Upper lobe of left lung (tissue), 6 donors: ENCODE measurements at places on chromosomes 2 and 18. TPM values are rescaled to one million over a fixed set of nuclear protein-coding genes. Genes with fewer than 3 reads are reported as not detected.

GRCh38 chr2:98478907-98479306, 34.2 kb downstream of the INPP4A start:
- no peak for DNase-seq

DNA sequence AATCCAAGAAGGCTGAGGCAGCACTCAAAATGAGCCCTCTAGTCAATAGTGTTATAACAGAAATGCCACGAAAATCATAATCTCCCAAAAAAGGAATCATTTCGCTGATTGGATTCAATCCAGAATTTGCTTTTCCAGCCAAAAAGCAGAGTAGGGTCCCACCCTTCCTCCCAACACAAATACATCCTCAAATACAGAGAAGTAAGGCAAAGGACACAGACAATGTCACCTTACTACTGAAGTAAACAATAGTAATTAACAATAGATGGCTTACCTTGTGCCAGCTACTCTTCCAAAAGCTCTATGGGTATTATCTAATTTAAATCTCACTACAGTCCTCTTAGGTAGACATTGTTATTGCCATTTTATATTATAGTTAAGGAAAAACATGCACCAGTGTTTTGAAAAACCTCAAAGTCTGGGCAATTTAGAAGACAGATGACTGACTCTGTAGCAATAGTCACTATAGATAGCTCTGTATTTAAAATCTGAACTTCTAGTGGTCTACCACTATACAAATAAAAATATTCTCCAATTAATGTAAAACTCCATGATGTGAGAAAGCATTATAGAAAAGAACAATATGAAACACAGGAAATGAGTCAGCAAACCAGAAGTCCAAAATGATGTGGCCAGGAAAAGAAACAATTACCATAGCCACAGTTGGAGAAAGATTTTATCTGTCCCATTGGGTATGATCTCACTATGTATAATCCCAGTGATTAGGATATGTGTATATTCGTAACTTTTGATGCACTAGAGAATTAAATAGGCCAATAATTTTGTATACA, 305.0 kb upstream of the ERBB4 start:
- no peak for DNase-seq

GRCh38 chr2:11168488-11168887, 13.2 kb downstream of the SLC66A3 start:
- DNase-seq, result no peak

GRCh38 chr18:23324861-23325260, 128.2 kb upstream of the RIOK3 start:
- DNase-seq, result no peak

Gene METTL8
- total RNA-seq, result 13.5 TPM

GRCh38 chr2:15846626-15847025, 93.7 kb upstream of the MYCN start:
- no peak for DNase-seq

DNA sequence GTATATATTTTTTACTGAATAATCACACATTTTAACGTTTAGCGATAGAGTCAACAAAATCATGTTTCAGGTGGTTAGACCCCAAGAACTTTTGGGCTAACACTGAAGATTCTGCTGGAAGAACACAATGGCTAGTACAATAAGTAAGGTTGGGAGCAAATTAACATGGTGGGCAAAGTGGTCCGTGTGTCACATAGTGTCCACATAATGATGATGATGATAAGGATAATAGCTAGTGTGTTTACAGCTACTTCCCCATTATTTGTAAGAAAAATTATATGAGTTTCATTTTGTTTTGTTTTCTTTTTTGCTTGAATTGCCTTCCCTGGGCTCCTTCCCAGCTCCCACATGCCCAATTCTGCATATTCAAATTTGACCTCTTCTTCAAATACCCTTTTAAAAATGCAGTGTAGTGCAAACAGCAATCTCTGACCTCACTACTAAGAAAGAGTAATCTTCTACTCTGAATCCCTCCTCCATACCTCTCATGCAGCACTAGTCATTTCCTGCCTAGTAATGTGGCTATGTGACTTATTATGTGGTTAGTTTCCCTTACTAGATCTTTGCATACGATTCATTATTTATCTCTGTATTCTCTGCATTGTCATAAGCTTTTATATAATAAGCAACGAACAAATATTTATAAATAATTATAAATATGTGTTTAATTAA, 16.9 kb upstream of the VPS54 start:
- no peak for DNase-seq

Gene TTR
- 2.4 TPM for total RNA-seq

Gene SRD5A2
- total RNA-seq, result 3.7 TPM

- no peak for DNase-seq
Measured at GRCh38 chr2:53268086-53268485, 499.5 kb upstream of the CHAC2 start.

DNA sequence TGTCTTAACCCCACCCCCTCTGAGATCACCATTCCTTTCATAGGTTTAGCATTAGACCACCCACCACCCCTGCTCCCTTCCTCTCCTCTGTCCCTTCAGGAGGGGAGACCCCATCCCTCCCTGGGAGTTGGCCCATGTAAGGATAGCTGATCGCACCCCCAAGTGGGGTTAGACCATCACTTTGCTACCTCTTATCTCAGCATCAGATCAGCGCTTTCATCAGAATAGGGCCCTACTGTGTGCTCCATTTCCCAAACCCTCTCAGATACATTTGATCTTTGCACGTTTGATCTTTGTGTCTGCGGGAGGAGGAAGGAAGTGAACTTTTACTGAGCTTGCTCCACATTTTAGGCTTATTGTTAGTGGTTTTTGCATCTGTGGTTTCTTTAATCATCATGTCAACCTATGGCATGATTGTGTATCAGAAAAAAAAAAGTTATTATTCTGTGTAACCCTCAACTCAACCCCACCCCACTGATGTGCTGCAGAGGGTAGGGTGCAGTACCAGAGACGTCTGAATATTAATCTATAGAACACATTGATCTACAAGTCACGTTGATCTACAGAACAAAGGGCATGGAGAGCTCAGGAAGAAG, 81.2 kb downstream of the PDCL3 start:
- DNase-seq, result no peak

- DNase-seq, result no peak
Measured at GRCh38 chr2:139438478-139438877, 658.3 kb upstream of the NXPH2 start.

DNA sequence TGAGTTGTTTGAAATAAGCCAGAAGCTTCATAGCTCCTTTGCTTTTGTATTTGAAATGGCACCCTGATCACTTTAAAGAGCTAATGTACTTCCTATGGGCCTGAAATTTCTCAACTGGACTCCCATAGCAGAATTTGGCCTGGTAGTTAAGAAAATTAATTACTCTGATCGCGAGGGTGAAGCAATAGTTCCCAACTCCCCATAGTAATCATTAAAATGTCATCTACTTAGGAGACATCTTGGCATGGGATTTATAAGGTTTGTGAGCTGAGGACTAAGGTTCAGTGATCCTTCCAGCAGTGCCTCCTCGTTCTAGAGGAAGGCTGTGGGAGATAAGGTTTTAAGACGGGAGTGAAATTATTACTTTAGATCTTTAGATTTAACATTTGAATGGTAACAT, 581.0 kb downstream of the ARHGAP15 start:
- no peak for DNase-seq

GRCh38 chr2:96830044-96830562, 13.7 kb downstream of the ANKRD23 start:
- DNase-seq, result no peak

DNA sequence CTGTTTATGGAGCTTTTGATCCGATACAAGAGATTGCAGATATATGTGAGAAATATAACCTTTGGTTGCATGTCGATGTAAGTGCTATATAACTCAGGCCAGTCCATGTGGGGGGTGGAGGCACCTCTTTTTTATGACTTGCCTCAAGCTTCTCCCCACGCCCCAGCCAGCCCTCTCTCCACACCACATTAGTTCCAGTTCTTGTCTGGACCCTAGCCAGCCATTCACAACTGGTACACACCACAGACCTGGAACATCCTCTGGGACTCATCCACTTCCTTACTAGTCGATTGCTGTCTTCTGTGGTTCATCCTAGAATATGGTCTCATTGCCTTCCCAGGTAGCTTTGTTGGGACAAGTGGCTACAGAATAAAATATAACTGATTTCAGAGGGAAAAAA, 31.0 kb downstream of the GAD1 start:
- DNase-seq, result no peak

Gene TRIM43
- not detected for total RNA-seq

DNA sequence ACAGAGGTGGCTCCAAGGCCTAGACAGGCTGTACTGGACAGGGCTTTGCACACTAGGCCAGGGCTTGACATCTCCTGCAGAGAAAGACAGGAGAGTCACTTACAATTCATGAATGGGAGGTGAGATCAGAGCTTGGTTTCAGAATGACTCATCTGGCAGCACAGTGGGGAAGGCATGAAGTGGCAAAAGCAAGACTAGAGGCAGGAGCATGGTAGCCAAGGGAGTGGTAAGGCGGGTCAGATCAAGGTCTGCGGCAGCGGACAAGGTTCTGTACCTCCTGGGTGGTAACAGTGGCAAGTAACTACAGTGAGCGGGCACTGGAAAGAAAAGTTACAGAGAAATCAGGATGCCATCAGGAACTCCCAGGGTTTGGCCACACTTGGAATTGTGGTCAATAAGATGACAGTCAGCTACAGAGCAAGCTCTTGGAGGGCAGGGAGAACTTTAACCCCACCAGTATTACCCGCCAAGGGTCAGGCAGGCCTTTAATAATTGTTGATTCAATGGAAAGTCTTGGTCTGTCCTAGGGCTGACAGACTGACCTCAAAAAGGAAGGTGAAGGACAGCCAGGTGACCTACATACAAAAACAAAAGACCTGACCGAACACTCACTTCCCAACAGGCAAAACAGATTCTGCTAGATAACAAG, 5.7 kb downstream of the MCFD2 start:
- DNase-seq, result peak; percentile 34

DNA sequence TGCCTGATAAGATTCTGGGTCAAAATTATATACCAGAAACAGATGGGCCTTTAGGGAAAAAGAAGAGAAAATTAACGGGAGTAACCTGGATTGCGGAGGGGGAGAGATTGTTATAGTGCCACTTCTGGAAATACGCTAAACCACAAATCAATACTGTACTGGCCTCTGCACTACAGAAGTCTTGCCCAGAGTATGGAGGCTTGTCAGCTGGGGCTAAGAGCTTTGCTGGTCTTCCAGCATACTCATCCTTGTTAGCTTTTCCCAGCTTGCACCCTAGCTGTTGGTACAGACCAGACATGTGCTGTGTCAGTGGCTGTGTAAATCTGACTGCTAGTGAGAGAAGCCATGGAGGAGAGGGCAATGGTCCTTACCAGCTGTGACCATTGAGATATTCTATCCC, 8.9 kb downstream of the AGBL5 start:
- DNase-seq, result no peak

Gene PAIP2B
- total RNA-seq, result 3.6 TPM

Gene LRP2
- 56.5 TPM for total RNA-seq

- DNase-seq, result no peak
Measured at GRCh38 chr18:3816610-3817363, 366.8 kb downstream of the TGIF1 start.

Gene TOGARAM2
- total RNA-seq, result 16.8 TPM

Gene KATNAL2
- total RNA-seq, result 12.6 TPM

Gene UGT1A4
- total RNA-seq, result 0.14 TPM

DNA sequence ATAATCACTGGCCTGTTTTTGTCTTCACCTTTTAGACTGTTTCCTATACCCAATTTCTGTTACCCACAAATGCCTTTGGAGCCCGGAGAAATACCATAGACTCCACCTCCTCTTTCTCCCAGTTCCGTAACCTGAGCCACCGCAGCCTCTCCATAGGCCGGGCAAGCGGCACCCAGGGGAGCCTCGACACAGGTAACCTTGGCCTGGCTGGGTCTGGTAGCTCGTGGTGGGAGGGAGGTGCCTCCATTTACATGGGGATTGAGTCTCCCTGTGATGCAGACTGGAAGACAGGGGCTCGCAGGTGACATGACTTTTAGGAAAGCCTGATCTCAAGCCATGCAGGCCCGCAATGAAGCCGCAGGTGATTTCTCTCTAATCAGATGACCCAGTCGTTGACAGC, 100.6 kb downstream of the CABLES1 start:
- DNase-seq, result no peak

DNA sequence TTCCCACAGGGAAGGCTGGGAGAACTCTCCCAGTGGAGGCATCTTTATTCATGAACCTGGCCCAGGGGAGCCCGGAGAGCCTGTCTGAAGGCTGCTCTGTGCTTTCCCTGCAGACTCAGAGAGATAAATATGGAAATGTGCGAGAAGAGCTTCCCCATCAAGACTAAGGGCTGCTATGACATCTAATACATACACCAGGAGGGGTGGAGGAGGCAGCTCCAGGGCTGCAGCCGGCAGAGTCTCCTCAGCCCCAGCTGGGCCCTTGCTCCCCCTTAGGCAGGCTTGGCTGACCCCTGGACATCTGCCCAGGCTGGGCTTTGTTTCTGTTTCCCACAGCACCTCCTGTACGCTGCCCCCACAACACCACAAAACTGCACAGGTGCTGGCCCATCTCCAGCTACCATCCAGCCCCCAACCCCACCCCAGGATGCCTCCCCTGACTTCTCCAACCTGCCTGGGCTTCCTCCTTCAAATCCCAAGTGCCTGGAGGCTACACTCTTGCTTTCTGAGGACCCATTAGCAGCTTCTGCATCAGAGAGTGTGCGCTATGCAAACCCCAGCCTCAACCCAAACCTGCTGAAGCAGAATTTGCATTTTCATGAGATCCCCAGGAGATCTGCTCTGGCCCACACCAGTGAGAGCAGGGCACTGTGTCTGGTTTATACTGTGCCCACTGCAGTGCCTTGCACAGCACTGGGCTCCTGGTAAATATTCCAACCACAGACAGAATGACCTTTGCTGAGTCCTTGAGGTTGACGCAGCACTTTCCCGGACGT, 96.8 kb downstream of the VSNL1 start:
- no peak for DNase-seq

GRCh38 chr2:238159071-238159539, 335 bp downstream of the ERFE start:
- DNase-seq, result no peak

GRCh38 chr2:108573061-108573460, 38.8 kb downstream of the LIMS1 start:
- DNase-seq, result no peak

- DNase-seq, result no peak
Measured at GRCh38 chr18:75265872-75266271, 55.3 kb downstream of the TSHZ1 start.

Gene GCG
- 0.23 TPM for total RNA-seq

DNA sequence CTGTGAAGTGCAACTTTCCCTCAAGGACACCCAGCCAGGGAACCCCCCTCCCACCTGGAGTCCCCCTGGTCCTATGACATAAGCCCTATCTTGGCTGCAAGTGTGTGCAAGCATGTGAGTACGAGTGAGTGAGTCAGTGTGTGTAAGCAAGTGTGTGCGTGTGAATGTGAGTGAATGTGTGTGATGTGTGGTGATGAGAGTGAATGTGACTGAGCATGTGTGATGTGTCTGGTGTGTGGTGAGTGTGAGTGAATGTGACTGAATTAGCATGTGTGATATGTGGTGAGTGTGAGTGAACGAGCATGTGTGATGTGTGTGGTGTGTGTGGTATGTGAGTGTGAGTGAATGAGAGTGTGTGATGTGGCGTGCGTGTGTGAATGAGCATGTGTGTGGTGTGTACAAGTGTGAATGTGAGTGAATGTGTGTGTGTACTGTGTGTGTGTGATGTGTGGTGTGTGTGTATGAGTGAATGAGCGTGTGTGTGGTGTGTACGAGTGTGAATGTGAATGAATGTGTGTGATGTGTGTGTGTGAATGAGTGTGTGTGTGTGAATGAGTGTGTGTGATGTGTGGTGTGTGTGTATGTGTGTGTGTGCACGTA, 68.8 kb upstream of the SMAD7 start:
- DNase-seq, result no peak
